ENCODE measurements at places on chromosomes 5 and 9.

DNA sequence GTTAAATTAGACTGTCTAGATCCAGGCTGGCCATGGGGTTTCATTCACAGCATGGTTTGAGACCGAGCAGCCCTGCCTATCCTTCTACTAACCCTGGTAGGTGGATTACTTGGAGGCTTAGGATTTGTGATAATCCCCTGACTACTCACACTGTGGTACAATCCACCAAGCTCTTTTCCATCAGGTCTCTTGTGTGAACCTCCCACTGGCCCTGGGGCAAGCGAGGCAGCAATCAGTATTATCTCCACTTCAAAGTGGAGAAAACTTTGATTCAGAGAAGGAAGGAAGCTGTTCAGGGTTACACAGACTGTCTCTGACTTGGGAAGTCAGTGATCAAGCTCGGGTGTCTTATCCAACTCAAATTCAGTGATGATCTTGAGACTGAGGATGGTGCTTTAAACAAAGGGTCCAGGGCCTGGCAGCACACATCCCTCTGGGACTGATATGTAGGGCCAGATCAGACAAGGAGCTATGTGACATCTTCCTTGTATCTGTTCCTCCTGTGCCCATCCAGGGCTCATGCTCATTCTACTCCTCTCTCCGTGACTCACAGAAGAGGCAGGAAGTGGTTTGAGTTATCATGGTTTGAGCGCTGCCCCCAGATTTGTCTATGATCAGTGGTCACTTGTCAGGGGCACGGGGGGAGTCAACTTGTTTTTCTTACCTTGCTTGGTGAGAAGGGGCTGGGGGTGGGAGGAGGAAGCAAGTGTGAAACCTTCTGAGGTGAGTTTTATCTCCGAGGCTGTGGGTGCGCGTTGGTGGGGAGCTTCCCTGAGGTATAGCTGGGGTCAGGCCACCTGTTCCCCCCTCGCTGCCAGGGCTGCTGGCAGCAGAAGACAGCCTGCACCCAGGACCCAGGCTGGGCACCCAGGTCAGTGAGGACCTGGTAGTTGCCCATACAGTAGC, 48.6 kb downstream of the RGS3 start:
- DNase-seq: peak; percentile 60

- no peak for DNase-seq
Measured at GRCh38 chr9:128152133-128153059, 3.1 kb downstream of the LCN2 start.

- no peak for DNase-seq
Measured at GRCh38 chr9:113471566-113471965, 8.0 kb downstream of the RGS3 start.

- DNase-seq: no peak
Measured at GRCh38 chr5:132389051-132389331, 19.5 kb downstream of the SLC22A5 start.

GRCh38 chr5:136694258-136694657, 328.9 kb upstream of the TRPC7 start:
- no peak for DNase-seq

DNA sequence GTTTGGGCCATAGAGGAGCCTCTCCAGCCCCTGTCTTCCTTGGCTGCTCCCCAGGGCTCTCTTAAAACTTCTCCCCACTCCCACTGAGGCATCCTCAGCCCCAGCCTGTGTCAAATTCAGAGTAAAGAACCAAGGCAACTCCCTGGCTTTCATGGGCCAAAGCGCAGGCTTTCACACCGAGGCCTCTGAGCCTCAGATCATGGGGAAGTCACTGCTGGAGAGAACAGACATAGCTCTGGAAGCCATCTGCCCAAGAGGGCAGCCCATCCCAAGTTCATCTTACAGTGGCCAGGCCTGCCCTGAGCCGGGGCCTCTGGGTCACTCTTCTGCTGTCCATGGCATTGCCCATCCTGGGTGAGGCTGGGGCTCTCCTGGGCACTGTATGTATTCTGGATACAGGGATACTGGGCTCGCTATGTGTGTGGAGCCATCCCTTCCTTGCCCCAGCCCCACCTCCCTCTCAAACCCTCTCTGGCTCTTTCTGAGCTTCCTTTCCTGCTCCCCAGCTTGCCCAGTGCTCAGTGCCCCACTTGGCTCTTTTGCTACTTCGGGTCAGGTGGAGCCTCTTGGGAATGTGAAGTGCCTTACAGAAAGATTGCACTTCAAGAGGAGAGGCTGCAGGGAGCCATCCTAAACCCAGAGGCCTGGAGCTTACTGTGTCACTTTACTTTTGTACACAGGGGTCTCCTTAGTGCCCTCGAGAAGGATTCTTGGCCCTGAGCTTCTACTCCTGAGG, 33.0 kb downstream of the TGFBI start:
- DNase-seq: no peak

DNA sequence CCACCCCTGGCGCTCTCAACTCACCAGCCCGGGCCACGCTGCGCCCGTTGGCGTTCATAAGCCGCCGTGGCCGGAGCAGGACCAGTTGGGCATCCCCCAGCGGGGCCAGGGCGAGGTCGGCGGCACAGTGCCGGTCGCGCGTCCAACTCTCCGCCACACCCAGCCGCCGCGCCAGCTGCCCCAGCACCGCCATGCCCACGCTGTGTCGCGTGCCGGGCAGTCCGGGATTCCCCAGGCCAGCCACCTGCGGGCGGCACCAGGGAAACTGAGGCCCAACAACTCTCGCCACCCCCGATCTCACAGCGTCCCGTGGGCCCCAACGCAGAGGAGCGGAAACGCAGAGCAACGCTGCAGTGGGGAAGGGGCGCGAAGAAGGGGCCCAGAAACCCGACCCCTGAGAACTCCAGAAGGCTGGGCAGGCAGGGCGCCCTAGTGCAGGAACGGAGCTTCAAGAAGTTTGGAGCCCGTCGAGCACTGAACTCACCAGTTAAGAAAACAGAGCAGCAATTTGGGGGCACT, 453 bp downstream of the PTRH1 start:
- no peak for DNase-seq

DNA sequence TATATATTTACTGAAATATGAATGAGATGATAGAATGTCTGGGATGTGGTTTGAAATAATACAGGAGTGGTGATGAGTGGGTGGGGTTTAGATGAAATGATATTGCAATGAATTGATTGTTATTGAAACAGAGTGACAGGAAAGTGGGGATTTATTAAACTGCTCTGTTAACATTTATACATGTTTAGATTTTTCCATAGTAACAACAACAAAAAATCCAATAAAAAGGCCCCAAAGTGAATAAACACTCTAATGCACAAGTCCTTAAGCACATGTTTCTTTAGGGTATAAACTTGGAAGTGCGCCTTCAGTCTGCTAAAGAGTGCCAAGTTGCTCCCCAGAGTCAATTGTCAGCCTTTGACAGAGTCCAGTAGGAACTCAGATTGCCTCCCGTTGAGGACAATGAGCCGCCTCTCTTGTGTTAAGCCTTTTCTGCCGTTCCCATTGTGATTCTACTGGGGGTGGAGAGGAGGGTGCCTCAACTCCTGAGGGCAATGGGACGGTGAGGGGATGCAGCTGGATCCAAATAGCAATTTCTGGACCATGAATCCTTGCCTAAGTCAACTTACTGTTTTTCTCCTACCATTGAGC, 112.3 kb downstream of the SLC28A3 start:
- no peak for DNase-seq

DNA sequence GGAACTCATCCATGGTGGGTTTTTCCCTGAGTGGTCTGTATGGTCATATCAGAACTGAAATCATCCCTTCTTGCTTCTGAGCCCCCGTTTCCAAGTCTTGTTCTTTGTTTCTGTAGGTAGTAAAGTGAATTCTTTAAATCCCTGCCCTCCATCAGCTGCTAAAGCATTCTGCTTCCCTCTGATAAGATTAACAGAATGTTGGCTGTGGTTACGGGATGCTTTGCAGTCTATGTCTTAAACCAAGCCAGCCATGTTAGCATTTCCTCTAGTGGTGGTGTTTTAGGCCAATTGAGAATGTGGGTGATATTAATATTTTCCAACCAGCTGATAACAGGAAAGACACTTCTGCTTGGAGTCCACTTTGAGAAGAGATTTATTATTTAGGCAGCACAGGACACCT, 22.0 kb upstream of the KCNIP1 start:
- no peak for DNase-seq

DNA sequence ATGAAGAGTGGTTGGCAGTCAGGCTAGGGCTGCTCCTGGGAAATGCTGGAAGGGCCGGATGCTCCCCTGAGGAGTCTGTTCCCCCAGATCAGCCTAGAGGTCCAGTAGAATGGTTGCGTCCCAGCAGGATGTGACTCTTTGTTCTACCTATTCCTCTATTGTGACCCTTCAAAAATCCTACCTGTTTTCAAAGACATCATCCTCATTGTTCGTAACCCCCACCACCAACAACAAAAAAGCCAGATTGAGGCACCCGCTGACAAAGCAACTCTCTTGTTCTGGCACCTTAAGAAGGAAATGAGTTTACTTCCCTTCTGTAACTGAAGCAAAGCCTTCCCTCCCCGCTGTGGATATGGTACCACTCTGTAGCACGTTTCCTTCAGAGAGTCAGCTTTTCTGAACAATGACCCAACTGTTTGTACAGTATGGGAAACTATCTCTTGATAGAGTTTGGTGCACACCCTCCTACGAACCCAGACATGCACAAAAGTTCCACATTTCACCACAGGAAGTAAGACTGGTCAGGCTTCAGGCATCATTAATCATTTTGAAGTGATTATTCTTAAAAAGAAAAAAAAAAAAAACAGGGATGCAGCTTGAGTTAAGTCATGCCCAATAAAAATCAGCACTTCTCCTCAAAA, 207.2 kb downstream of the ENC1 start:
- no peak for DNase-seq

- no peak for DNase-seq
Measured at GRCh38 chr5:143057580-143057999, 287.4 kb downstream of the ARHGAP26 start.

DNA sequence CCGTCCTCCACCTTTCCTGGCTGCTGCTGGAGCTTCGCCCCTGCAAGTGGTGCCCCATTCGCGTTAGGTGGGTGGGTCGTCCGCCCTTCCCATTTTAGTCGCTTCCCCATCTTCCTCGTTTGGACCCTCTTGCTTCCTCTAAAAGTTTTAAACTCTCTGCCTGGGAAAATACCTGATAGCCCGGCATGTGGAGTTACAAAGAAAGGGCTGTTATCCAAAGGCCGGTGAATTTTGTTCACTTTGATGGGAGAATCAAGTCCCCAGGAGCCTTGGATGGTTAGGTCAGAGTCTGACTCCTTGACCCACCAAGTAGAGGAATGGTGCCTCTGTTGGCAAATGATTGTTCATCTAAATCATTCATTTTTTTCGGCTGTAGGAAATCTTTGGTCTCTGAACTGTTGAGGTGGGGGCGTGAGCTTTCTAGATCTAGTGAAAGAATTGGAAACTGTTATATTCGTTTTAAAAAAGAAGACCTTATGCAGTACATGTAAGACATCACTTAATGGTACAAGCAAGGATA, 29.5 kb upstream of the APC start:
- no peak for DNase-seq

DNA sequence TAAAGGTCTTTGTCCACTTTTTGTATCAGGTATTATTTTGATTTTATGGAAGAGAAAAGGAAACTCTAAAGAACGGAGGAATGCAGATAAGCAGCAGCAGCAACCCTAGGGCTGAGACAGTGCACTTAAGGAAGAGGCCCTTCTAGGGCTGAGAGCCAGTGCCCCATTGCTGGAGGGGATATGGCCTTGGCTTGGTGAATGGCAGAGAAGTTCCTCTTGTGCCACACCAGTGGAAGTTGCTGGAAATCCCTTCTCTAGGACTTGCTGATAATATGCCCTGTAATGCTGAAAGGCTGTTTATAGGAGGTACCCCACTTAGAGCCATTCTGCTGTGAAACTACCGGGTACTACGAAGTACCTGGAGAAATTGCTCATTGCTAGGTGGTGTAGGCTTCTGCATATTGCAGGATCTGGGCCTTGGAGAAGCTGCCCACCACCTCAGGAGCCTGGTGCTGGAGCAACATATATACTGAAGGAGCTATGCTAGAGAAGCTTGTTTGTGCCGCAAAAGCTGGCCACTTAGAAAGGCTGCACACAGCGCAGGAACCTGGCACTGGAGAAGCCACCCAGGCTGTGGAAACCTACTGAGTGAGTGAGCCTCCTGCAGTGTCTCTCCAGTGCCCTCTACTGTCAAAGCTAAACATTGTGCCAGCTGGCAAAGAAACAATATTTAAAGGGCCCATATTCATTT, 9.6 kb upstream of the UBTD2 start:
- peak; percentile 47 for DNase-seq

DNA sequence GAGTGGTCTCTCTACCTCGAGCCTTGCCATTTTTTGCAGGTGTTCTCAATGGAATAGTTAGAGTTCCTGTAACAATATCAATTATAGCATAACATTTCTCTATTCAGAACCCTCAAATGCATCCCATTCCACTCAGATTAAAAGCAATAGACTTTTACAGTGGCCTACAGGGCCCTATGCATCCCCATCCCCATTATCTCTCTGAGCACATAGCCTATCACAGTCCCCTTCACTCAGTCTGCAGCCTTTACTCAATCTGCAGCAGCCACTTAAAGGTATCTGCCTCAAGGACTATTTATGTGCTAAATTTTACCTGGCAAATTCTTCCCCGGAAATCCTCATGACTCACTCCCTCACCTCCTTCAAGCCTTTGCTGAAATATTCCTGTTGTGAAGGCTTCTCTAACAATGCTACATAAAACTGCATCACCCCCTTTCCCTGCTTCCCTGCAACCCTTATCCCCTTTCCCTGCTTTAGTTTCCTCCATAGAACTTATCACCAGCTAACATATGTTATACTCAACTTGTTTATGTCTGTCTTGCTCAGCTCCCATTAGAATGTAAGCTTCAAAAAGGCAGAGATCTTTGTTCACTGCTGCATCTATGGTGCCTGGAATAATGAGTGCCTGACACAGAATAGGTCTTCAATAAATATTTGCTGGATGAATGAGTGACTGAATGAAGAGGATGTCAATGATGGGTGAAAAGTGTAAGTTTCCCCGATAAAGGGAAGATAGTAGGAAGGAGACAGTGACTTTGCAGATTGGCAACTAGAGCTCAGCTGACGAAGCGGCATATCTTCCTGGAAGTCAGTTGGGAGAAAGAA, 54.1 kb upstream of the ZNF366 start:
- DNase-seq: no peak

DNA sequence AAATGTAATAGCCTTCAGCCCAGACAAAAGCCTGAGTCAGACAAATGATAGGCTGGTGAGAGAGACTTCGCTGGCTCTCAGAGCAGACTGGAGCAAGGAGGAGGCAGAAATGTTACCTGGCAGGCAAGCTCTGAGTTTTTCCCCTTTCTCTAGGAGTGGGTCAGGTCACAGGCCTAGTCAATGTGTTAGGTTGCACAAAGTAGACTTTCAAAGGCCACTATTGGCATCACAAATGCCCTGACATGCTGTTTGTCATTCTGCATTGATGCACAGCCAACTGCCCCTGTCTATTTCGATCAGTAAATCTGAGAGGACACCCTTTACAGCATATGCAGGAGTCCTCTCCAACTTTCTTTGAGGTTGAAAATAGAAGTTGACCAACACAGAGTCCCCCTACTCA, 15.5 kb upstream of the C1QTNF3 start:
- no peak for DNase-seq

DNA sequence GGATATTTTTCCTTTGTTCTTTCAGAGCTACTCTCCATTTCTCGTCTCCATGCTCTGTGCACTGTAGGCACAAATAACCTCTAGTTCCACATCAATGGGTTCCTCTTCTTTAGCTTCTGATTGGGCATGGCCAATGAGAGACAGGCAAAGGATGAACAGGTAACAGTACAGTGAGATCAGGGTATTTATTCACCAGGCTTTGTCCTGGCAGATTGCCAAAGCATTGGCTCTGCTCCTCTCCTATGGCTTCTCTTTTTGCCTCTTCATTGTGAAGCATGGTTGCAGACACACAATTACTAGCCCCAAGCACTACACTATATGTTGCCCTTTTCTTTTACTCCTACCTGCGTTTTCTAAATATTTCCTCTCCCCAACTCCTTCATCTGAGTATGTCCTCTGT, 215.1 kb upstream of the ARRDC3 start:
- no peak for DNase-seq

Measured in activated CD4-positive, alpha-beta T cell treated with anti-CD3 and anti-CD28 coated beads, Interleukin-2, amount 50 U/mL, for 4 hours (primary cell).